ENCODE measurements at places on chromosomes 2 and 18. TPM values are rescaled to one million over a fixed set of nuclear protein-coding genes. Genes with fewer than 3 reads are reported as not detected.

The LNPK gene
- 15.2 TPM for total RNA-seq

The DCDC2C gene
- total RNA-seq, result not detected

The SLC38A11 gene
- 2.6 TPM for total RNA-seq

The FKBP7 gene
- total RNA-seq, result 0.44 TPM

The RNF125 gene
- total RNA-seq, result 3.1 TPM

The ASB18 gene
- not detected for total RNA-seq

The TEKT4 gene
- total RNA-seq, result not detected

DNA sequence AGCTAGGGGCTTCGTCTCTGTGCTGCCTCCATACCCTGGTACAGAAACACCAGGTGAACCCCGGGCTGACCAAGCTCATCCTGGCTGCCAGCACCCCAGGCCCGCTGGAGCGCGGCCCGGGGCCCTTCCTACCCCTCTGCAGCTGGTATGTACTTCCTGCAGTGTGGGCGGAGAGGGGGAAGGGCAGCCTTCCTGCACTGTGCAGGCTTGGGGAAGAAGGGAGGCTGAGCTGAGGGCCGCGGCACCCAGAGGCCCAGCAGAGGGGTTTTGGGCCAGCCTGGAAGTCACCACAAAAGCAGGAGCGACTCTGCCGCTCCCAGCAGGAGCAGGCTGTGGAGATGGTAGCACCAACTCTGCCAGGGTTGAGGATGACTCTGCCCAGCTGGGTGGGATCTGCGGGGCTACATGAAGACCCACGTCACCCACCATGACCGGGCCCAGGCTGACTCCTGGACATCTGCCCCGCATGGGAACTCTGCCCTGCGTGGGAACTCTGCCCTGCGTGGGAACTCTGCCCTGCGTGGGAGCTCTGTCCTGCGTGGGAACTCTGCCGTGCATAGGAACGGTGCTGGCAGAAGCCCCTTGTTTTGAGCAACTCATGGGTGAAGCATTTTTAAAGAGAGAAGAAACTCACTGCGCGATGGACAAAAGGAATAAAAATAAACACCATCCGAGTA, 273.3 kb downstream of the NDUFA10 start:
- DNase-seq, result no peak

- no peak for DNase-seq
These were observed 50.6 kb upstream of the FMNL2 start for GRCh38 chr2:152284398-152284797.

- DNase-seq, result no peak
These were observed 612.8 kb downstream of the RNF144A start for GRCh38 chr2:7530001-7530400.

- no peak for DNase-seq
These were observed 22.4 kb downstream of the RRM2 start for GRCh38 chr2:10144771-10145518.

GRCh38 chr18:54215069-54215468, 9.4 kb downstream of the MBD2 start:
- DNase-seq, result no peak

DNA sequence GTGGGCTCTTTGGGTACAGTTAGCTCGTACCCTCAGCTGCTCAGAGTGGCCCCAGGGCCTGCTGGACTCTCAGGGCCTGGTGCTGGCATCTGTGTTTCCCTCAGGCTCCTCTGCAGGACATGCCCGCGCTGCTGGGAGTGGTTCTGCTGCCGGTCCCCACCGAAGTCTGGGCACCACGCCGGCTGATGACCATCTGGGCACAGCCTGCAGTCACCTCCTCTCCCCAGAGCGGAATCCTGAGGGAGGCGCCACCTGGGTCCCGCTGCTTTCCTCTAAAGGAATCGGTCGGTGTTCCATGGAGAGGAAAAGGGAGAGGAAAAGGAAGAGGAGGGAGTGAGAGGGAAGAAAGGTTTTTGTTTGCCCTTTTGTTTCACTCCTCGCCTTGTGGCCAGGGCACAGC, 43.6 kb downstream of the MC2R start:
- no peak for DNase-seq

- DNase-seq, result no peak
These were observed 45.4 kb downstream of the TTN start for GRCh38 chr2:178761759-178762371.

DNA sequence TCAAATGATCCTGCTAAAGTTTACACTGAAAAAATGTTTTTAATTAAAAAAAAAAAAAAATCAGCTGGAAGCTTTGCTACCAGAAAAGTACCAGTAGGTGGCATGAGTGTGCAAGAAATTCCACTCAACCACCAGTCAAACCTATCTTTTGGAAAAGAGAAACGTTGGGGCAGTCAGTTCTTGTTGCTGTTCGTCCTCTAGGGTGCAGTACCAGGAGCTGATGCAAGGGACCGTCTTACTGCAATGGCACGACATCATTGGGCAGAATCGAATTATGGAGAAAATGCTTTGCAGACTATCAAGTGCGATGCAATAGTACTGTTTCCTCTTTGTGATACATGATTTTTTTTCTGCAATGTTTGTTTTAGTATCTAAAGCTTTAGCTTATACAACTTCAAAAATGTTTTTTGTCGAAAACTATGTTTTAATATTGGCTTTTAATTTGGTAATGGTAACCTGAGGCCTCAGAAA, 18.3 kb downstream of the YPEL5 start:
- DNase-seq, result no peak

DNA sequence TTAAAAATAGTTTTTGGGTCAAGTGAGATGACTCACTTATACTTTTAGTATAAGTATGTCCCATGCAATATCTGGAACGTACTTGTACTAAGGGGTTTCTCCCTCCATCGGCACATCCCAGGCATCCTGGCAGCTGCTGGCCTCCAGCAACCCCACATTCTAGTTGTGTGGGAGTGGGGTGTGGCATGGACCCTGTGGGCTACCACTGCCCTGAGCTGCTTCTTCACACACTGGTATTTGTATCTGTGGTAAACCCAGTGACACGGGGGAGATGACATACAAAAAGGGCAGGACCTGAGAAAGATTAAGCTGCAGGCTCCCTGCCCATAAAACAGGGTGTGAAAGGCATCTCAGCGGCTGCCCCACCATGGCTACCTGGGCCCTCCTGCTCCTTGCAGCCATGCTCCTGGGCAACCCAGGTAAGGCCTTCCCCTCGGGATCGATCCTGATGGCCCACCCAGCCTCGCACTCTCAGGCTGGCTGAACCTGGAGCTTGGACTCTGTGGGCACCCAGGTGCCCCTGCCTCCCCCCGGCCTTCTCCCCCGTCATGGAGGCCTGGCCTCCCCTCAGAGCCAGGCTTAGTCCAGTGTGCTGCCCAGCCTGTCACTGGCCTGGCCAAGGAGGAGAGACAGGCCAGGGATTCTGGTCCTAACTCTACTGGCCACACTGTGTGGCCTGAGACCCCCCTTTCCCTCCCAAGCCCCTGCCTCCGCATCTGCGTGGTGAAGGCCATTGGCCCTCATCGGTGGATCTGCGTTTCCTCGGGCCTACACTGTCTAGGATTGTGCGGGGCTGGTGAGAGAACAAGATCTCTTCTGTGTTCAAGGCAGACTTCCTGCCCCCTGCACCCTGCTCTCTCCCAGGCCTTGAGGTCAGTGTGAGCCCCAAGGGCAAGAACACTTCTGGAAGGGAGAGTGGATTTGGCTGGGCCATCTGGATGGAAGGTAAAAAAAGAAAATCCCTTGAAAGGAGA, at the start of gene GNLY:
Gene GNLY (plus strand): TSS at position 307 of the 974 bp plus-strand sequence. CDS start 61 bp downstream, at position 368.
- no peak for DNase-seq

DNA sequence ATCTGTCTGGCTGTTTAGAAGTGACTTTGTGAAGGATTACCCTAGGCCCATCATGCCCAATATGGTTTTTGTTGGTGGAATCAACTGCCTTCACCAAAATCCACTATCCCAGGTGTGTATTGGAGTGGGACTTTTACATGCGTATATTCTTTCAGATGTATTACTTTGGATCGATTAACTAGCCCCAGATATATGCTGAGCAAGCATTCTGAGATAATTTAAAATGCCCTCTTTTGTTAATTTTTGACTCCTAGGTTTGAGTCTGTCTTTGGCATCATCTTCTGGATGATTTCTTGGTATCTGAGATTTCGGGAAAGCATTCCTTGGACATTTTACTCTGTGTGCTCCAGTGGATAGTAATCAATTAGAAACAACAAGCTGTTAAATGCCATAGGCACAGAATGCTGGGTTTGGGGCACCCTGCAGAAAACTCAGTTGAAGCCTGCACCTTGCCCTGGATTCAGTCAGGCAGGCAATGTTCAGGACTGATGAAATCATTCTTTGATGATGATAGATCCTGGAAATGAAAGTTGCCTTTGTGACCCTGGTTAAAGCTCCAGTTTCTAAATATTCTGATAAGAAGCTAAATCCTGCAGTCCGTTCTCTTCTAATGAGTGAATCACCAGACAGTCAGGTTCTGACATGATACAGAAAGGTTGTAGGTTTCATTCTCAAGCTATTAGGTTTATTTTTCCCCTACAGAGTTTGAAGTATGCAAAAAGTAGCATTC, 1.1 kb downstream of the UGT1A1 start:
- no peak for DNase-seq

DNA sequence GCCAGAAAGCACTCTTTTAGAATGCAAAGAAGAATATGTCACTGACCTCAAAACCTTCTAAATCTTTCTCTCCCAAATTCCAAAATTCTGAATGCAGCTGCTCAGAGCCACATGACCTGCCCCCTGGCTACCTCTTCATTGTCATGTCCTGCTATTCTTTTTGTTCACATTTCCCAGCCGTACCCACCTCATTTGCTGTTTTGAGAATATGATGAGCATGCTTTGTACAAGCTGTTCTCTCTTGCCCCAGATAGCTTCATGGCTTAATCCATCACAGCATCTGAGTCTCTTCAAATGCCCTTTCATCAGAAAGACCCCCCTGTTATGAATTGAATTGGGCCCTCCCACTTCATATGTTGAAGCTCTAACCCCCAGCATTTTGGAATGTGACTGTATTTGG, 214.3 kb downstream of the KCNS3 start:
- DNase-seq, result no peak

- DNase-seq, result no peak
These were observed 29.0 kb upstream of the TNS1 start for GRCh38 chr2:218031771-218032257.

GRCh38 chr18:58027341-58027740, 16.7 kb upstream of the NEDD4L start:
- no peak for DNase-seq

DNA sequence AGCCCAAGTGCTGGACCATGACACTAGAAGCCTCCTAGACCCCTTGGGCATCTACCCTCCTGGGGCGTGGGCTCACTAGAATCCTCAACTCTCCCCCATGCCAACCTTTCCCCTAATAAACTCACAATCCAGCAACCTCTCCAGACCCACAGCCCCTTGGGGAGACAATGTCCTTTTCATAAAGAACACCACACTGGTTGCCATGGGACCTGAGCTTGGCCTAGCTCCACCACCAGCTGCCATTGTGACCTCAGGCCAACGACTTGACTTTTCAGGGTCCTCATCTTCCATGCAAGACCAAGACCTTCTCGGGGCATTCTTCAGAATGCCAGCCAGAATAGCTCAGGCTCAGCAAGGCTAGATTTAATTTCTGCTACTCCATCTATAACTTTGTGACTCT, 128.1 kb upstream of the NPAS2 start:
- no peak for DNase-seq

DNA sequence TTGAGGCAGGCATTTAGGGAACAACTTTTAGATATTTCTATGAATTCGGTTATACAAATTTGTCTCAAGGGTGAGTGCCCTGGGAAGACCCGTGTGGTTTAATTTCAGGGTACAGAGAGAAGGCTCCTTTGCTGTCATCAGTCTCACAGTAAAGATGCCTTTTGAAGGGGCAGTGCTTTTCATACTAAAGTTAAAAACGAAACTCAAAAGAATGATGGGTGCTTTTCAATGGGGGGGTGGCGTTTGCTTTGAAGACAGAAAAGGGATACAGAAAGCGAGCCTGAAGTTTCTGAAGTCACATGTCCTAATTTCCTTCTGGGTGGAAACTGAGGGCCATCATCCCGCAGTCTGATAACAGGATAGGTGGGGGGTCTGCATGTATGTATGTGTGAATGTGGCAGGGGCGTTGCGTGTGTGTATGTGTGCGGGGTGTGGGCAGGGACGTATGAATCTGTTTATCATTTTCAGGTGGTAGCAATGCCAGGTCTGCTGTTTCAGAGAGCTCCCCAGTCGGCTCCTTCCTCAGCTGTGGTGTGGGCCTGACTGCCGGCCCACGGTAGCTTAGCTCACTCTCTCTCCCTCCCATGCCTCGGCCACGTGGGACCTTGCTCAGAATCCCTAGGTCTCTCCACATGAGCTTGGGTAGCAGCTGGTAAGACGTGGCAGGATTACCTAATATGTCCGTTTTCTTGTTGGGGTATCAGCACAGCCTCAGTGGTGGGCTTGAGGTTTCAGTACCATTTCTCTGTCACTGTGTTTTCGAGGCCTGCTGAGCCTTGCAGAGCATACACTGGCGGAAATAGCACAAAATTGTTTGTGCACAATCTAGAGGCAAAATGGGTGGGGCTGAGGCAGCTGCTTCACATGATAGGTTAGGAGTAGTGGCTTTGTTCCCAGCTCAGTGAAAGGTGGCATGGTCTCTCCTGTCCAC, 32.7 kb downstream of the ARHGAP25 start:
- DNase-seq, result no peak

DNA sequence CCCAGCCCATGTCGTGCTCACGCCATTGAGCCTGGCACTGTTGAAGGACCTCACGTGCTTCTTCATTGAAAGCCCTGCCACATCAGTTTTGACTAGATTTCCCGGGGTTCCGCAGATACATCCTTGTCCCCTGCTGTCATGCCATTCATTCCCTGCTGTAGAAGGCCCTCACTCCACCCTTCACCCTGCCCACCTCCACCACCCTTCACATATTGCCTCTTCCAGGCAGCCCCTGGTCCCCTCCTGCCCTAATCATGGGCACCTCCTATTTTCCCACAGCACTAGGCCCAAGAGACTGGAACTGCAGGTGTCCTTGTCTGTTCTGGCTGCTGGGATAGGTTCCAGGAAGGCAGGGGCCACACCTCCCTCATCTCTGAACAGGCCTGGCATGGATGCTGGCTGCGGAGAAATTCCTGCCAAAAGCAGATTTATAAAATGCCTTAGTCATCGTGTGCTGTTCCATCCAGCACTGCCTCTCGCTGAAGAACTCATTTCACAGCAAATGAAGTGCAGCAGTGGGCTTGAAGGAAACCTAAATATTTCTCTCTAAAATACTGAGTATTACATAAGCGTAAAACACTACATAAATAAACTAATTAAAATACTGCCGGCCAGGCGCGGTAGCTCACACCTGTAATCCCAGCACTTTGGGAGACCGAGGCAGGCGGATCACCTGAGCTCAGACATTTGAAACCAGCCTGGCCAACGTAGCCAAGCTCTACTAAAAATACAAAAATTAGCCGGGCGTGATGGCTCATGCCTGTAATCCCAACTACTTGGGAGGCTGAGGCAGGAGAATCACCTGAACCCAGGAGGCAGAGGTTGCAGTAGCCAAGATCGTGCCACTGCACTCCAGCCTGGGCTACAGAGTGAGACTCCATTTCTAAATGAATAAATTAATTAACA, 38.4 kb downstream of the EIF4E2 start:
- DNase-seq, result no peak

- DNase-seq, result no peak
These were observed 154.1 kb upstream of the ZNF804A start for GRCh38 chr2:184444217-184444616.

Measured in activated B cell treated with CpG ODN at 0.5 μM for 24 hours (primary cell).